ENCODE measurements at places on chromosomes 12 and 14. TPM values are rescaled to one million over a fixed set of nuclear protein-coding genes. Genes with fewer than 3 reads are reported as not detected.

Gene NGB
- not detected for total RNA-seq

Gene IFI27L2
- total RNA-seq, result 55.1 TPM

Gene SMIM41
- total RNA-seq, result not detected

Gene DAAM1
- 31.4 TPM for total RNA-seq

Gene GPR68
- total RNA-seq, result 7.6 TPM

Gene NUDT4
- total RNA-seq, result 61.5 TPM

DNA sequence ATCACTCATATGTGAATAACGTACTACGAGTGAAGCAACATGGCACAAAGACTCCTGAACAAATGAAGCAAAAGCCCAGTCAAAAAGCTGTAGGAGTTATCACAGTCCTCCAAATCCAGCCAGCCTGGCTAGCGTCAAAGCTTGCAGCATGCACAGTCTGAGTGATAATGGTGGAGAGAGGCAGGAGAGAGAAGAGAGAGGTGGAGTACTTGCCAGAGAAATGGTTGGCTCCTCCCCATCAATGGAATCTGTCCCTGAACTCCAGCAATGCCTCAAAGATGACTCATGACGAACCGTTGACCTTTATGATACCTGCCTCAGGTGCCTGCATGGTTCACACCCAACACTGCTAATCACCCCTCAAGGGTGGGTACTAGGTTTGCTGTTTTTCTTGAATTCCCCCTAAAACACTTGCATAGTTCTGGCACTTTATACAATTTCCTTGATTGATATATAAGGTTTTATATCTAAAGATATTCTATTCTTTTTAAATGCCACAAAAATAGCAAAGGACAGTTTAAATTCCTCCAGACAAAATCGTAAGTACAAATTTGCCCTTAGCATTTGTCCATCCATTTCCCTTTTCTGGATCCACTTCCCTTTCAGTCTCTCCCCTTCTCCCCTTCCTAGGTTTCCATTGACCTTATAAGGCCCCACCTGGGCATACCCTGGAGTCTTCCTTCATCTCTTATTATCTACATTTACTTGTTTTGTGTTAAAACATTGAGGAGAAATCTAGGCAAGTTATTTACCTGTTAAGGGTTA is 10.2 kb downstream of the ARHGDIB start:
- no peak overlapping the region for H3K4me3 ChIP-seq
- DNase-seq, result no peak
- H3K27ac ChIP-seq, result peak overlapping the region; percentile 81
- H3K27me3 ChIP-seq, result no peaks in the 10 kb centered on the region

DNA sequence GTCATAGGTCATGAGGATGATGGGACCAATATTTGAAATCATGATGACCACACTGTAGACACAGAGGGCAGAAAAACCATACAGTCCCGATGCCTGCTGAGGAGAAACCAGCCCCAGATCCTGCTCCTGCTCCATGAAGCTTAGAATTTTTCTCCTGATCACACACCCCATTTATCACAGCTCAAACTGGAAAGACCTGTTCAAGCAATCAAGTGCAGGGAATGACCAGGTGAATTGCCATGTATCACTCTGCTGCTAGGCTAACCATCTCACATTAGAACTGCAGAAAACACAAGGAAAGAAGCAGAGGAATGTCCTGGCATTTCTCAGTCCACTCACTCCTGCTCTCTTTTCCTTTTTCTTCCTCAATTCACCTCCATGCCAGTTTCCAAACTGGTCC is 18.1 kb downstream of the MANSC1 start:
- no peaks in the 10 kb centered on the region for H3K27me3 ChIP-seq
- no peak overlapping the region for H3K4me3 ChIP-seq
- no peak overlapping the region for H3K27ac ChIP-seq
- H3K4me1 ChIP-seq, result peaks cover 6% of the 10 kb centered on the region

DNA sequence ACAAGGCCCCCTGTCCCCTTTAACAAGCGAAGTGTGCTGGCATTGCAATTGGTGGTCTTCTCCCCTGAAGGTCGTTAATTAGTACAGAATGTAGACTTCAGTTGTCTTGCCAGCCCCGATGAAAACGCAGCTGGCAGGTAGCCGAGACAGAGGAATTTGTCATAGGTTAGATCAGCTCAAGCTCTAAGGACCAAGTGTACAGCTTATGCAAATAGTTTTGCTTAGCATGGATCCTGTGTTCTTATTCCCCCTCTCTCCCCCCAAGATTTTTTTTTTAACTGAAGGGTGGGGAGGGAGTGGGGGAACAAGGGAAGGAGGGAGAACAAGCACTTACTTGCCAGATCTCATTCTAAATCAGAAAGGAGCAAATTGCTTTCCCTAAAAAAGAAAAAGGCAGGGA is 58.6 kb upstream of the PARP11 start:
- no peaks in the 10 kb centered on the region for H3K4me1 ChIP-seq
- no peaks in the 10 kb centered on the region for H3K36me3 ChIP-seq
- H3K27me3 ChIP-seq, result no peaks in the 10 kb centered on the region
- no peak overlapping the region for H3K27ac ChIP-seq

- DNase-seq, result peak; percentile 51
- no peak overlapping the region for H3K4me3 ChIP-seq
- H3K27ac ChIP-seq, result no peak overlapping the region
- no peaks in the 10 kb centered on the region for H3K36me3 ChIP-seq
Measured at GRCh38 chr12:9773216-9773877, 12.6 kb upstream of the CD69 start.

DNA sequence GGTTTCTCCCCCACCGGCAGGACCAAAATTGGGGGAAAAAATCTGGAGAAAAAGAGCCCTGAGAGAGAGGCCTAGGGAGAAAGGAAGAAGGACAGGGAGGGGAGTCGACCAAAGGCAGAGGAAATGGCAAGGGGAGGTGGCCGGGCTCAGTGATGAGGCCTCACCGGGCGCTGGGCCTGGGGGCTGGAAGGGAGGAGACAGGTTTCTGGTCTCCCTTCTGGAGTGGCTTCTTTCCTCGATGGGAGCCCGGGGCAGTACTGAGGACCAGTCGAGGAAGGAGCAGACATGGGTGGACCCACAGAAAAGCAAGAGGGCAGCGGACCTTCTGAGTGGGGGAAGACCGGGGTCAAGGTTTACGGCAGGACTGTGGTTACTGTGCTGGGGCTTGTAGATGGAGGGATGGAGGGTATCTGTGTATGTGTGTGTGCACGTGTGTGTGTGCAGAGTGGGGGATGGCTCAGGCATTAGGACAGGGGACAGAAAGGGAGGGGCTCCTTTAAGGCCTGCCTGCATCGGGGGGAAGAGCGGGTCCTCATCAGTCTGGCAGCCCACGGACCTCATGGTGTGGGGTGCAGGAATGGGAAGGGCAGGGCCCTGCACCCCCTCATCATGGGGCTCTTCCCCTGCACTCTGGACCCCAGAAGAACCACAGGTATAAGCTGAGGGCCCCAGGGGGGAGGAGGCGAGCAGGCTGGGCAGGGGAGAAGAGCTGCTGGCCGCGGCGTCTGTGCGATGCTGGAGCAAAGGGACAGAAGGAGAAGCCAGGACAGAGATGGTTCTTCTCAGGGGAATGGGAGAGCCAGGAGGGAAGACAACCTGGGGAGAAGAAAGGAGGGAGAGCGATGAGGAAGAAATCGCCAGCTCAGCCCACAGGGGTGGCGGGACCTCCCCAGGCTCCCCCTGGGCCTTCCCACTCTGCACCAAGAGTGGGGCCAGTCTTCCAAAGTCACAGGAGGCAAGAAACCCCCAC is 15.1 kb upstream of the RPLP0 start:
- no peak overlapping the region for H3K27ac ChIP-seq
- no peak for DNase-seq
- H3K36me3 ChIP-seq, result peaks cover 89% of the 10 kb centered on the region
- H3K4me3 ChIP-seq, result no peak overlapping the region

- H3K27me3 ChIP-seq, result no peaks in the 10 kb centered on the region
- peaks cover 65% of the 10 kb centered on the region for H3K4me1 ChIP-seq
- DNase-seq, result peak; percentile 77
- peaks cover 20% of the 10 kb centered on the region for H3K36me3 ChIP-seq
- peak overlapping the region; percentile 87 for H3K27ac ChIP-seq
Measured at GRCh38 chr12:46214668-46215436, 54.0 kb downstream of the SLC38A1 start.

GRCh38 chr12:110077800-110078199 is 29.5 kb upstream of the C12orf76 start:
- H3K27me3 ChIP-seq, result no peaks in the 10 kb centered on the region
- DNase-seq, result no peak
- H3K4me1 ChIP-seq, result peaks cover 33% of the 10 kb centered on the region
- no peaks in the 10 kb centered on the region for H3K36me3 ChIP-seq
- H3K27ac ChIP-seq, result no peak overlapping the region

DNA sequence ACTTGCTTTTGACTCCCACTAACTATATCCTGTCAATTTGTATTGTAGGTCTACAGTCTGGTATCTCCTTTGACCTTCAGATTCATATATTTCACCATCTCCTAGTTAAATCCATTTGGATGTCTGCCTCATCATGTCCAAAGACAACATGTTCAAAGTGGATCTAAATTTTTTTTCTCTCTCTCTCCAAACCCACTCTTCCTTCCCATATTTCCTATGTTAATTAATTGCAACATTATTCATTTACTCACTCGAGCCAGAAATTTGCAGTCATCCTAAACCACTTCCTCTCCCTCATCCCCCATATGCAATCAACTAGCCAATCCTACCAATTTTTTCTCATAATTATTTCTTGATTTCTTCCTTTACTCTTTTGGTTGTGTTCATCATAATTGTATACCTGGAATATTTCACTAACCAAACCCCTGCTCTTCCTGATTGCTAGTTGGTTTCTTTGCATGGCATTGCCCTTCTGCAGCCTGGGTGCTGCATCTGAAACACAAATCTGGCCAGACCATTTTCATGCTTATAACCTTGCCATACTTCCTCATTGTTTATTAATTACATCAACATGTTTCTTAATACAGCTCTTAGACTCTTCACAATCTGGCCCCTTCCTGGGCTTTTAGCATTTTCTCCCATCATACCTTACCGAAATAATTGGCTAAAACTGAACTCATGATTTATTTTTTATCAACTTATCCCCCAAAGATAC is 442.2 kb downstream of the ADAMTS20 start:
- H3K4me1 ChIP-seq, result no peaks in the 10 kb centered on the region
- no peaks in the 10 kb centered on the region for H3K36me3 ChIP-seq
- no peak for DNase-seq
- H3K27ac ChIP-seq, result no peak overlapping the region
- H3K4me3 ChIP-seq, result no peak overlapping the region

- no peaks in the 10 kb centered on the region for H3K27me3 ChIP-seq
- H3K4me3 ChIP-seq, result no peak overlapping the region
Measured at GRCh38 chr12:104930388-104931326, 27.4 kb downstream of the SLC41A2 start.

DNA sequence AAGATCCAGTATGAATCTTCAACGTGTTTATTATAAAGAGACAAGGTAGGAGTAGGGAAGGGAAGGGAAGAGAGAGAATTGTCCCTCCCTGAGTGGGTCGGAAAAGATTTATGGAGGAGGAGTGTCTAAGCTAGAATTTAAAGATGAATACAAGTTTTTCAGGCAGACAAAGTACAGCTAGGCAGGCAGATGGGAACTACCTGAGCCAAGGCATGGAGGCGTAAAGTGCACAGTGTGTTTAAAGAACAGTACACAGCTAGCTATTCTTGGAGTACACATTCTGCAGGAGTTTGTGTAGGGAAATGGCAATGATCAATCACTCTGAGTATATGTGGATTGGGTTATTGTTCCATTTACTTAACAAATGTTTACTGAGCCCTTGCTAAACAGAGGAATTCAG is 20.1 kb downstream of the PLEKHG7 start:
- H3K36me3 ChIP-seq, result no peaks in the 10 kb centered on the region
- no peaks in the 10 kb centered on the region for H3K4me1 ChIP-seq
- no peak overlapping the region for H3K4me3 ChIP-seq
- DNase-seq, result no peak
- no peak overlapping the region for H3K27ac ChIP-seq

GRCh38 chr14:84864548-84865271 is 665.2 kb upstream of the FLRT2 start:
- no peaks in the 10 kb centered on the region for H3K36me3 ChIP-seq
- no peaks in the 10 kb centered on the region for H3K4me1 ChIP-seq
- H3K27ac ChIP-seq, result no peak overlapping the region

DNA sequence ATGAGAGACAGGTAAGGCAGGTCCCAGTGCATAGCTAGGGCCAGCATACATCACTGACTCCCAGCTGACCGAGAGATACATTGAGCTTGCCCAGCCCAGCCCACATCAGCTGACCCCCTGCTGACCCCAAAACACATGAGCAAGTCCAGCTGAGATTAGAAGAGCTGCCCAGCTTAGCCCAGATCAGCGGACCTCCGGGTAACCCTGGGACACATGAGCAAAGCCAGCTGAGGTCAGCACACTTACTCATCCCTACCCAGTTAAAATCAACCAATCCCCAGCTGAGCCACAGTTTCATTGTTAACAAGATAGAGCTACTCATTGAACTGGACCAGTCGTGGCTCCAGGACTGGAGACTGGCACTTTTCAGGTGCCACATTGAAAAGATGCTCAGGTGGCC is 21.8 kb upstream of the FBXO34 start:
- H3K4me3 ChIP-seq, result no peak overlapping the region
- no peaks in the 10 kb centered on the region for H3K36me3 ChIP-seq
- no peaks in the 10 kb centered on the region for H3K4me1 ChIP-seq
- DNase-seq, result no peak

GRCh38 chr12:29147731-29148595 is 1.1 kb upstream of the FAR2 start:
- peaks cover 19% of the 10 kb centered on the region for H3K4me1 ChIP-seq
- peak overlapping the region; percentile 59 for H3K4me3 ChIP-seq
- no peak overlapping the region for H3K27ac ChIP-seq
- no peak for DNase-seq

- H3K36me3 ChIP-seq, result peaks cover 8% of the 10 kb centered on the region
- DNase-seq, result no peak
- no peaks in the 10 kb centered on the region for H3K4me1 ChIP-seq
- H3K27me3 ChIP-seq, result no peaks in the 10 kb centered on the region
Measured at GRCh38 chr12:11861155-11861863, 209.4 kb upstream of the BCL2L14 start.

Measured in natural killer cell (primary cell).